ENCODE measurements at places on chromosomes 6 and 20.

DNA sequence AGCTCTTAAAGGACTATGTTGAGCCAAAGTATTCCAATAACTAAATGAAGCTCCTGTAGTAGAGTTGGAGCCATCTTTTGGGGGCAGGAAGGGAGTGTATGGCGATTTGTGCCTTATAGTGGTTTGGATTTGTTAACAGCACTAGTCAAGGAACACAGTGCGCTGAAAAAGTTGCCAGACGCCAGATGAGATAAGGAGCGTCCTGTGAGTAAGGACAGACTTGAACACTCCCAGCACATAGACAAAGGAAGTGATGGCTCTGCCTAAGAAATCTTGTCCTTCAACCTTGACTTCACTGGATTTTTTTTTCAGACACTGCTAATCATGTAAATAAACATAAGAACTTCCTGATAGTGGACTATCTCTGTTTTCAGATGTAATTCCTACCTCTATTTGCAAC, 136.9 kb downstream of the TRMT11 start:
- DNase-seq, result no peak

- DNase-seq, result no peak
Measured at GRCh38 chr6:82493467-82493866, 129.8 kb downstream of the TPBG start.

GRCh38 chr20:6613280-6613861, 154.1 kb upstream of the BMP2 start:
- DNase-seq, result no peak

GRCh38 chr6:125931733-125932450, 24.7 kb upstream of the HINT3 start:
- DNase-seq, result no peak

DNA sequence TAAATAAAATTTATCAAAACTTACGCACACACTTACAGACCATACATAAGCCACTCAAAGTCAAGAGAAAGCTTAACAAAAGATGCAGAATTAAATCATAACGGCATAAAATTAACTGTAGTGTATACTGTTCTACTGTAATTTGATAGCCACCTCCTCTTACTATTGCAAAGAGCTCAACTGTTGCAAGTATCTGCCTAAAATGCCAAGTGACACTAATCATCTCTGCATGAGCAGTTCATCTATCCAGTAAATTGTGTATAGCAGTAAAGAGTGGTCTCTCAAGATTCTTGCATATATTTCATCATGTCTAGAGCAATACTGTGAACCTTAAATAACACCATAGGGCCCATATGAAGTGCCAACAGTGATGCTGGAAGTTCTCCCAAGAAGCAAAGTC, 12.3 kb downstream of the OR2H2 start:
- DNase-seq, result no peak

GRCh38 chr6:90126839-90127238, 169.8 kb downstream of the BACH2 start:
- no peak for DNase-seq

DNA sequence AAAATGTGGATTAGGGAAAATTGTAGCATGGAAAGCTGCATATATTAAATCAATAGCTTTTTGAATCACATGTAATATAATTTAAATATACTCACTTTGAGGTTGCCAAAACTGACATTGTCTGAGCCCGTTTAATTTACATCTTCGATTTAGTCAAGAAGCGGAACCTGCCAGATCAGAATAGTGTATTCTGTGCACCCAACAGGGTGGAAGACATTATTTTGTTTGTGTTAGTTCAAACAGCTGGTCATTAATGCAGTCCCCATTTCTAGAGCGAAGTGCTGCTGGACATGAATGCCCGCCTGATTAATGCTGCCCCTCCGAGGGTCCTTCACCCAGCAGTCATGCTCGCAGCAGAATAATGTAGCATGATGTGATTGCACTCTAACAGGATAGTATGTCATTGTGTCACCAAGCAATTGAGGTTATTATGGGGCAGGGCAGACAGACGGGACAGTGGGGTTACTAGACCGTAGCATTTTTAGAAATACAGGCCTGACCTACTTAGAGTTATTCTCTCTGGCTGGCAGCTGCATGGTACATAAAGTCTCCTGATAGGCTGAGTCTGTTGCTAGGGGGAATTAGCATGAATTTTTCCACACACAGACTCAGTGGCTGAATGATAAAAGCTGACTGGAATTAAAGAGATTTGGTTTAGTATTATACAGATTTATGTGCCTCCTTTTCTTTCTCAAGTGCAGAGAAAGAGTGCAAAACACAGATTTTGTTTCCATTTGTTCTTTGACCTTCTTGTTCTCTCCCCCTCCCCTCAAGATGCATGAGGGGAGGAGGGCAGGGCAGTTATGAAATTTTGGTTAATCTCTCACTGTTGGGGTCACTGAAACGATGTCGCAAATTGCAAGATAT, 147.1 kb downstream of the PRL start:
- no peak for DNase-seq

DNA sequence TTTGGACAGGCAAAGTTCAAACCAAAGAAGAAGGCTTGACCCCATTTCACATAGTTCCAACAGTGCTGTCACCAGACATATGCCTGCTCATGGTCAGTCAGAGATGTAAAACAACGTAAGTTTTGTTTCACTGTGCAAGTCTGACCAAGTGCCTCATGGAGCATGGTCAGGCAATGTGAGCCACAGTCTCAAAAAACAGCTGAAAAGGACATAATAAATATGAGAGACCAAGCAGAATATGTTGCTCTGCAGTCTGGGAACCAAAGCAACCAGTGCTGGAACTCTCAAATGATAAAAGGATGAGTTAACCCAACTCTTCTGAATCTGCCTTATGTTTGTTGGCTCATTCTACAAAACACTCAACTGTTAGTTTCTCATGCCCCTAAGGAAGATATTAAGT, 39.9 kb upstream of the DST start:
- no peak for DNase-seq

GRCh38 chr6:81797591-81797990, 45.1 kb upstream of the TENT5A start:
- no peak for DNase-seq

GRCh38 chr20:57579331-57579897, 18.5 kb downstream of the PCK1 start:
- DNase-seq, result no peak

GRCh38 chr20:44036441-44036840, 121.8 kb downstream of the TOX2 start:
- no peak for DNase-seq

GRCh38 chr6:104969108-104969507, 12.2 kb downstream of the LIN28B start:
- no peak for DNase-seq

- DNase-seq, result no peak
Measured at GRCh38 chr6:8644306-8644705, 209.0 kb upstream of the SLC35B3 start.

DNA sequence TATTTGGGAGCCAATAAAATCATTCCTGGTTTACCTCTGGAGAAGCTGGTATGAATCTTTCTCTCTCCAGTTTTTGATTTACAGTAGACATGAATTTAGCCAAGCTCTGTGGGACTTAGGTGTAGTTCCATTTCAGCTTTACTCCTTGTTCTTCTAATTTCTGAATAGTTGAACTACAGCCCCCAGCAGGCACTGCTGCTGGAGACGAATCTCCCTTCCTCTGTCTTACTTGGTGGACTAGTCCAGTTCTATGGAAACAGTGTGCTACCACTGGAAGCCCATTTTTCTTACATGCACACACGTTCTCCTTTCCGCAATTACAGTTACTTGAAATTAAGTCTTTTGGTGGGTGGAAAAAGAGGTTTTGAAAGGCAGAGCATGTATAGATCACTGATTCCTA, 42.3 kb downstream of the RALGAPB start:
- no peak for DNase-seq

- peak; percentile 73 for DNase-seq
Measured at GRCh38 chr20:58481481-58482021, 33.6 kb downstream of the APCDD1L start.

GRCh38 chr6:147852772-147853171, 344.3 kb downstream of the SAMD5 start:
- DNase-seq, result no peak

GRCh38 chr6:17930321-17930993, 57.0 kb downstream of the KIF13A start:
- DNase-seq, result no peak

- no peak for DNase-seq
Measured at GRCh38 chr20:59604741-59605600, 631 bp downstream of the PHACTR3 start.
